ENCODE measurements at places on chromosomes 4 and X.

GRCh38 chr4:168843635-168844034, 166.4 kb downstream of the CBR4 start:
- no peak for DNase-seq

DNA sequence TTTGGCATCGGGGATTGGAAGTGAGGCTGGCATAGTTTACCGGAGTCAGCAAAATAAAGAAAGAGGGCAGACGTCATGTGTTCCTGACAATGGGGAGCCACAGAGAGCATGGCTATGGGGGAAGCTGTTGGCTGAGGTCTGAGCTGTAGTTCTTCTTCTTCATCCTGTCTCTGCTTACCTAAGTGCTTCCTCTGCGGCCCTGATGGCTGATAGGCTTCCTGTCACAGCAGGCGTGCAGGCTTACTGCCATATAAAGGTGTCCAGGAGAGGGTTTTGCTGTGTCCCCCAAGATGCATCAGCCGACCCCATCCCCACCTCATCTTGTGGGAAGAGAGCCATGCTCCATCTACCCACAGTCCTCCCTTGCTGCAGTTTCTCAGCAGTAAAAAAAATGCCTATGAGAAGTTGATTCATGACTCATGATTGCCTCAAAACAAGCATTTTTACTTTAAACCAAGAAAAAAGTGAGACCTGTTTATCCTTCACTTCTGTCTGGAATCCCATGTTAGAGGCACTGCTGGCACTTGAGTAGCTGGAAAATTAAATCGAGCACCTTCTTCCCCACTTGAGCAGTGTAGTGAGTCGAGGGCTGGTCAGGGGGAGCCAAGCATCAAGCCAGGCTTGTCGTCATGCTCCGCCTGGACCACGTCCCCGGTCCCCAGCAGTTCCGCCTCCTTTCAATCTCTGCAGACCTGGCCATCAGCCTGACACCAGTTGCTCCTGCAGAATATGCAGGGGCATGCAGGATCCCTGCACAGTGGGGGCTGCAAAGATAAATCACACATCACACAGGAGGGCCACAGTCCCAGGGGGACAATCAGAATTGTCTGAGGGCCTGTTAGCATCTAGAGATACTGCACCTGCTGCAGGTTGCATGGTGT, 237.8 kb downstream of the EVC2 start:
- DNase-seq: no peak

DNA sequence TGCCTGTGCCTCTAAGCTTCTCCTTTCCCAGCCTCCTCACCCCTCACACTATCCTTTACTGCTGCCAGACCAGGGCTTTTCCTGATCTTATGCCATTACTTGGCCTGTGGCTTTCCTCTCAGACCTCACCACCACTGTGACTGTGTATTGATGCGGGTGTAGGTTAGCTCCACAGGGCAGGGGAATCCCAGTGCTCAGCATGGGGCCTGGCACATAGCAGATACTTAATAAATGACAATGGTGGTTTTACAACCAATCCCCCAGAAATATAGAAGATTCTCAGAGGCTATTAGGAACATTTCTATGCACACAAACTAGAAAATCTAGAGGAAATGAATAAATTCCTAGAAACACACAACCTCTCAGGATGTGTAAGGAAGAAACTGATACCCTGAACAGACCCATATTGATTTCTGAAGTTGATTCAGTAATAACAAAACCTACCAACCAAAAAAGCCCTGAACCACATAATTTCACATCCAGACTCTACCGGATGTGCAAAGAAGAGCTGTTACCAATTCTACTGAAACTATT, 129.6 kb upstream of the QRFPR start:
- DNase-seq: no peak

DNA sequence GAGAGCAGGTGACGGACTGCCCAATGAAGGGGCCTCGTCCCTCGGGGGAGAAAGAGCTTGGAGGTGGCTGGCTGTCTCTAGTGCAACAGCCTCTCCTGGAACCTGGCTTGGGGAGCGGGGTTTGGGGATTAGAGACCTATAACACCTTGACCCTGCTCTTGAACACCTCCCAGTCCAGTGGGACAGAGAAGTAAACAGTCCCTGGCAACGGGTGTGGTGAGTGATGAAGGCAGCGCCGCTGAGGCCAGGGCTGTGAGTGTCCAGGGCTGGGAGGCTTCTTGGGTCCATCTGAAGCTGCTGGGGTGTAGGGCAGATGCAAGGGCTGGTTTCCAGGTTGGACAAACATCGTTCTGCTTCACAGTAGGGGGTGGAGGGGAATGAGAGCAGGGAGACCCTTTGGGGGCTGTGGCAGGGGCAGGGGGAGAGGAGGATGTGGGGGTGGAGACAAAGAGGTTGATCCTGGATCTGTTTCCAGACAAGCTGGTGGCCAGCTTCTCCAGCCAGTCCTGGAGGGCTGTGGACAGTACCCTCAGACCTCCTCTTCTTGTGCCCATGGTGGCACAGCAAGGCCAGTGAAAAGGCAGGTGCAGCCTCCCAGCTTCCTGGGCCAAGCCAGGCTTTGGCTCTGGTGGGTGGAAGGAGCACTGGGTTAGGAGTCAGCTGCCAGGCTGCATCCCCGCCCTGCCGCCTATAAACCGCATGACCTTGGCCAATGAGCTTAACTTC, 3.8 kb downstream of the NSG1 start:
- DNase-seq: no peak
